HTR-8/SVneo (cell line): ENCODE measurements at places on chromosomes 13 and 19.

DNA sequence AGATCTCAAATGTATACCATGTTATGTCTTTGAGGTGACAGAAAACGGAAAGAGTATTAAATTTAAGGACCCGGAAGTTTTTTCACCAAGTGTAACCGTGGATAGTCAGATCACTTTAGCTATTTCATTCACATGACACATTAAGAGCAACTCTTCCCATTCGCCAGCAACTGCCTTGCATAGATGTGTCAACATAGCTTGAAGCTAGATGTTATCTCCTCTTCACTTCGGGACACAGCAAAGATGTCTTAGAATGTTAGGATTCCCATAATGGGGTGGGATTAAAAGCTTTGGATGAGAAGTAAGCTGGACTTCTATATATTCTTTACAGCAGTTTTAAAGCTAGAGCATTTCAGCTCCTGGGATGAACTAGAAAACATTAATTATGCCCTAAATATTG is 1135.9 kb upstream of the PCDH20 start:
- no peak for DNase-seq

GRCh38 chr19:39818626-39819097 is 15.3 kb downstream of the DYRK1B start:
- DNase-seq, result no peak

- no peak for DNase-seq
These were observed 7.2 kb upstream of the STARD13 start for GRCh38 chr13:33292712-33293111.

DNA sequence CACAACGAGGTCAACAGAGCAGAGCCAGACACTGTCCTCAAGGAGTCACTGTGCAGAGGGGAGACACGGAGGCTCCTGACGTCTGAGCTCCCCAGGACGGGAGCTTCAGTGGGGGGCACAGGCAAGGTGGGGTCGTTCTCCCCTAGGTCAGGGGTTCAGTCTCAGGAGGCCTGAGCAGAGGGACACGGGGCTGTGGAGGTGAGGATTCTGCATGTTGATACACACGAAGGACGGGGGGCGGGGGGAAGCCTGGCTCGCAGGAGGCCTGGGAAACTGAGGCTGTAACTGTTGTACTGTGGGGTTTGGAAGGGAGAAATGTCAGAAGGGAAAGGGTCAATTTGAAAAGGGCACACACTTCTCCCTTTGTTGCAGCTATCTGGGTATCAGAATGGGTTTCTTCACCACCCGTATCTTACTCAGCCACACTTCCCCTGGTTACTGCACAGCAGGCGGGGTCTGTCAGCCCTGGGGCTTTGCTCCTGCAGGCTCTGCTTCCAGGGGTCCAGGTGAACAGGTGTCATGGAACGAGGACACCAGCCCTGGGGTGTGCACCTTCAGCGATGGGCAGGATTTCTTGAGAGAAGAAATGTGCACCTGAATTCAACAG is 748 bp upstream of the SIGLEC8 start:
- DNase-seq, result no peak

GRCh38 chr19:50406156-50406820 is 12.4 kb upstream of the SPIB start:
- DNase-seq, result no peak

DNA sequence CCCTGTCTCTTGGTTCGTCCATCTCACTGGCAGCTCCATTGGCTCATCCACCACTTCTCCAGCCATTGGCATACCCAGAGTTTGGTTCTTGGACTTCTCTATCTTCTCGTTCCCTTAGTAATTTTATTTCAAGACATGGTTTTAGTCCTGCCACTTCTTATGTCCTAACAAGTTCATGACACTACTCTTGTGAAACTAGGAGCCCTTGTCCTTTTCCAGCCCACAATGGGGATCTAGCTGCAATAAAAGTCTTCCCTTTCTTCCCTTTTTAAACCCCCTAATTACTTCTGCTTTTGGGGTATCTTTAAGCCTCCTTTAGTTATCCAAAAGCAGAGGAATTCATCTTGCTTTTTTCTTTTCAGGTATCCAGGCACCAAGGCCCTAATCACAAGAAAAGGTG is 2.9 kb upstream of the RCBTB2 start:
- no peak for DNase-seq
